Activated T-helper 1 cell treated with anti-CD3 and anti-CD28 coated beads, Interleukin-2, amount 50 U/mL, for 16 hours (primary cell): ENCODE measurements at places on chromosomes 5 and 9.

GRCh38 chr5:619444-619843, 7.3 kb downstream of the CEP72 start:
- no peak for DNase-seq

- no peak for DNase-seq
Observed at GRCh38 chr9:70367305-70367930, 47.0 kb downstream of the KLF9 start.

DNA sequence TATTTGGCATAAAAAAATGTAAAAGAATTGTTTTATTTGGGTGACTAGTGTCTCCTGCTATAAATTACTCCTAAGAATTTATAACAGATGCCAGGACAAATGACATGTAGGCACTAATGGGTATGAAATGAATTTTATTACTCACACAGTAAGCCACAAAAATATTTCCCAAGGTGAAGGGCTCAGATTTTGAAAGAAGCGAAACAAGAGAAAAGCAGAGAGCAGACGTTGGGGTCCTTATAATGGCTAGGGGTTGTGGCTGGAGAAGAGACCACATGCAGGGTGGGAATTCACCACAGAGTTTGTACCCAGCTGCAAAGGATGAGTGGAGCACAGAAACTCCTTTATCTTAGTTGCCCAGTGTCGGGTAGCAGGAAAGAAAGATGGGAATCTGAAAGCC, 45.0 kb upstream of the PRR16 start:
- DNase-seq, result no peak

GRCh38 chr5:170439223-170439943, 50.2 kb upstream of the KCNMB1 start:
- no peak for DNase-seq

- no peak for DNase-seq
Observed at GRCh38 chr9:114238891-114239875, 83.7 kb upstream of the ORM1 start.

DNA sequence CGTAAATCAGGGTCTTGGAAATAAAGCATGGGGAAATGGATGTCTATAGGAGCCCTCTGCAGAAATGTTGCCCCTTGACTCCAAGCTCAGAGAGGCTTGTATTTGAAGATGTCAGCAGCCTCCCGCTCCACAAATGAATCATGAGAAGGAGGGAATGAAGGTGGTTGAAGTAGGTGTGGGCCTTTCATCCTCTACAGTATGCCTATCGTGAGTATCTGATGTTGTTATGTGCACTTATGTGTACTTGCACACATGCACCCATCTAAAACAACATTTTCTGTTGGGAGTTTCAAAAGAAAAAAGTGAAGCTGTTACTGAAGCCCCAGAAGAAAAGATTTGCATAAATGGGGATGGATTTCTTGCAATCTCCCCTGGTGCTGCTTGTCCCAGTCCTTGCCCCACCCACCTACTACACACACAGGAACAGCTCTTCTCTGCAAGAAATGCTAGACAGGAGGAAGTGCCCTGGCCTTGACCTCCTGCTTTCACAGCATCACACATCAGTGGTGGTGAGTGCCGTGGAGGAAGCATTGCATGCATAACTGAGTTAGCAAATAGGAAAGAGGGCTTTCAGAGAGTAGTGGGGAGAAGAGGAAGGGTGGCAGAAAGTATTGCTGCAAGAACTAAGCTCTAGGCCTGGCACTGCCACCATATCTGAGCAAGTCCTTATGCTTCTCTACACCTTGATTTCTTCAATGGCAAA, 156.1 kb downstream of the SNX18 start:
- DNase-seq, result no peak

DNA sequence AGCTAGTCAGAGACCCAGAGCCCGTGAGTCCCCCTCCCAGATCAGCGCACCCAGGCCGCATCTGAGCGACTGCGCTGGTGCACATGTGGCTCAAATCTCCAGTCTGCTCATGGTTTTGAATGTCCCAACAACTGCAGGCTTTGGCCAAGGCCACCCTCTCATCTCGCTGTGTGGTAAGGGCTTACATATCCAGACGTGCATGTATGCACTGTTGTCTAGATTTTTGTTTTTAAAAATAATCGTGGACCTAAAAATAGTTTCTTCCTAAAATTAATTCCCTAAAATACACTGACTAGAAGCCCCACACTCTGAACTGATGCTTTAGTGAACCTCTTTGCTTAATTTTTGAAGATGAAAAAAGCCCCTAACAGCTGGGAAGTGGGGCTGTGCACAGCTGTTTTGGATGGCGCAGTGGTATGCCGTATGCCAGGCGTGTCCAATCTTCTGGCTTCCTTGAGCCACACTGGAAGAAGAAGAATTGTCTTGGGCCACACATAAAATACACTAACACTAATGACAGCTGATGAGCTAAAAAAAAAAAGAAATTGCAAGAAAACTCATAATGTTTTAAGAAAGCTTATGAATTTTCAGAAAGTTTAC, 143.0 kb upstream of the LHFPL2 start:
- no peak for DNase-seq

DNA sequence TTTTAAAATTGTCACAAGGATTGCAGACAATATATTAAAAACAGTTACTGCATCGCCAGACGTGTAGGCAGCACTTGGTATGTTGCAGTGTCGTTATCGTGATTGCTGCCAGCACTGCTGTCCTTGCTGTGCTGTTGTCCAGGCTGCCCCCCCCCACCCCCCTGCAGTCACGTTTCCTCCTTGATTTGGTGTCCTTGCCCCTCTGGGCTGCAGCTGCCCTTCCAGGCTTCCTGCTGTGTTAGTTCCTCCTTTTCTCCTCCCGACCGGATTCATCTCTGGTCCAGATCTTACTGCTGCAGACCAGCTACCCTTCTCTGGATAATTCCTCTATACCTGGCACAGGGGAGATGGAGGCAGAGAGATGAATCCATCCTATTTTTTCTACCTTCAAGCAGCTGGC, 298.9 kb downstream of the TRIM32 start:
- no peak for DNase-seq

DNA sequence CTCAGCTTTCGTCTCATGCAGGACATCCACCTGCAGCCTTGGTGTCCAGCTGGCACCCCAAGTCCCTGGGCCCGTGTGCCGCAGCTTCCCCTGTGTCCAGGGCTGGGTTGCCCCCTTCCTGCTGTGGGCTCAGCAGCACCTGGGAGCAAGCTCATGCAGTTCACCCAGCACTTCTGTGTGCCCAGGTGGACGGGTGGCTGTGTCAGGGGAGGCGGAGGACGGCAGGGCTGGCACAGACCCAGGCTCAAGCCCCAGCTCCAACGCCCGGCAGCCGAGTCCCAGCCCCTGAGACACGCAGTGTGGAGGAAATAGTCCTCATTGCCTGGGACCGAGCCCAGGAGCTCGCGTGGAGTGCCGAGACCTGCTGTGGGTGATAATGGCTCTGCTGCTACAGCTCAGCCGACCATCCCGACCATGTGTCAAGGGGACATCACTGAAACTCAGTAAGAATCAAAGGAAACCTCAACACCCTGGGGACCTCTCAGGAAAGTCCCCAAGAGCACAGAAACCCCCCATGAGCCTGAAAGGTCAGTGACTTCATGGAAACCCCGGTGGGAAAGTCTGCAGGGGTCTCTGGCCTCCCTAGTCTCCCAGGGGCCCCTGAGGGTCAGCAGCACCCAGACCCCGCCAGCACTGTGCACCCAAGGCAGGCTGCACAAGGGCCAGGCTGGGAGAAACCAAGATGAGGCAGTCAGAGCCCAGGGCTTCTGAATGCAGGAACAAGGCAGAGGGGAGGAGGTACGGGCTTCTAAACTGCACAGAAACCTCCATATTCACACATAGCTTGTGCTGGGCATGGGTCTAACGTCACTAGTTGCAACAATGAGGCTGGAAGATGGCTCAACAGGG, 38.8 kb downstream of the LPCAT1 start:
- no peak for DNase-seq

DNA sequence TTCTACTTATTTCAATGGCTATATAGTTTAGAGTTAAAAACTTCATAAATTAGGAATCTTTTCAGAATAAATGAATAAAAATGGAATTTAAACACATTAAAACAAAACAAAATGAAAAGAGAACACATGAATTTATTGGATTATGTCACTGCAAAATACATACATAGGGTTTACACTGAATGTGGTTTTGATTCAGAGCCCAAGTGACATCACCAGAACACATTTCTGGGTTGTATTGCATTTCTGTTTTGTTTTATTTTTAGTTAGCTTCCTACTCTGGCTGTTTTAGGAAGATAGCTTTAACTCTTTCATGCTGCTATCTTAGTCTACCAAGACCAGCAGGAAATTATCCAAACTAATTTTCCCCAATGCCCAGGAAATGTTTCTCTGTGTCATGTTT, 1935.0 kb downstream of the EFNA5 start:
- no peak for DNase-seq
